ENCODE measurements at places on chromosomes 3 and 15.

DNA sequence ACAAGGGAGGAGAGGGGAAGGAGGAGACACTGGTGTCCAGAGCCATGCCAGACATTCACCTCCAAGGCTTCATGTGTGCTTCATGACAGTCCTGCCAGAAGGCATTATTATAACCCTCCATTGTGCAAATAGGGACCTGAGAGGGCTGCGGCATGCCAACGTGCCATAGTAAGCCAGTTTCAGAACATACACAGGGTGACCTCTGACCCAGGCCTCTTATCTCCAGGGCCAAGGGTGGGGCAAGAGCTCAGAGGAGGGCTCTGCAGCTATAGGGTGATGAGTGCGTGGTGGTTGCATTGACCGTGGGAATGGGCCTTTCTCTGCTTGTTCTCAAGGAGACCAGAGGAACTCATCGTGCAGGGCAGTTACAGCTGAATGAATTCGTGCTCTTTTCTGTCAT lies 9.7 kb upstream of the ACSBG1 start:
- no peak for DNase-seq

- no peak for DNase-seq
Measured at GRCh38 chr3:101633186-101633585, 43.7 kb downstream of the ZBTB11 start.

DNA sequence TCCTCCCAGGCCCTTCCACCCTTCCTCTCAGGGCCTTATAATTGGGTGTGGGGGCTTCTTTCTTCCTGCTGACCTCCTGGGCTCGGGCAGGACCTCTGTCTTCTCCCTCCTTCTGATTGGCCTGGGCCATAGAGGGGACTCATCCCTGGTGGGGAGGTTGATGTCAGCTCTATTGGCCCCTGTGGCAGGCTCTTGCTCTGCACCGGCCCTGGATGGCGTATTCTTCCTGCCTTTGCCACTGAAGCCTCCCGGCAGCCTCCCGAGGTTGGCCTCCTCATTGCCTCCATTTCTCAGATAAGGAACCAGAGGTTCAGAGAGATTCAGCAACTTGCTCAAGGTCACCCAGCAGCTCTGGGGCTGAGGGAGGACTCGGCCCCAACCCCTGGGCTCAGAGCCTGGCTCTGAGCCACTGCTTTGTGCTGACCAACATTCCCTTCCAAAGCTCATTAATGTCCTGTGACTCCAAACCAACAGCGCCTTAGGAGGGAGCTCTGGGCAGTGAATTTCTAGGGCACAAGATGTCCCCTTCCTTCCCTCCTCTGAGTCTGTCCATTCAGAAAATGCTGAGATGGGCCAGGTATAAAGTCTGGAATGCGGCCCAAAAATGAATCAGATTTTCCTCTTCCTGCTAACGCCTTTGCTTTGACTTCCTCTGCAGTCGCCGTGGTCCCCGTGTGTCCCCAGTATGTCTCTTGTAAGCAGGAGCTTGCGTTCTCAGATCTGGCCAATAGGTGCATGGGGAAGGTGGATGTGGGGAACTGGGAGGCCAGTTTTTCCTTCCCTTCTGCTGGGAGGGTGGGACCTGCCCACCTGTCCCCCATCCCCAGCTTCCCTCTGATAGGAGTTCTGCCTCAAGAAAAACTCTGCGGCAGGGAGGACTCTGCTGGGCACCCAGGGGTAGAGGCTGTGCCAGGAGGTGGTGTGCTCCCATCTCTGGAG lies 74.2 kb downstream of the HMCES start:
- DNase-seq: no peak

- DNase-seq: peak; percentile 30
Measured at GRCh38 chr15:65066001-65066634, 1.7 kb downstream of the RASL12 start.

- no peak for DNase-seq
Measured at GRCh38 chr15:50857763-50858162, 50.7 kb upstream of the AP4E1 start.

DNA sequence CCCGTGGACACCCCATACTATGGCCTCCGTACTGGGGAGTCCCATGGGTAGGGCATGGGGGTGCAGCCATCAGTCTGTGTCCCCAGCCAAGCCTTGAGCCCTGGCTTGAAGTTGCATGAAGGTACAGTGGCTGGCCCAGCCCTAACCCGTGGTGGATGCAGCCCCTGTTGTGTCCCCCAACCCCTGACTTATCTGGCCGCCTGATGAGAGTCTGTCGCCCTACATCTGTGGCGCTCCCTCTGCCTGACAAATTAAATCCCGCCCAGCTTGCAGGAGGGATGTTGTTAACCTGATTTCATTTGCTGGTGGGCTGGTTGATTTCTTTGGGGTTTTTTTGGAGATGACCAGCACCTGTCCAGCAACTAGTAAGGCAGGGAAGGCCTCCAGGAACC lies 186.1 kb downstream of the APBA2 start:
- DNase-seq: no peak

DNA sequence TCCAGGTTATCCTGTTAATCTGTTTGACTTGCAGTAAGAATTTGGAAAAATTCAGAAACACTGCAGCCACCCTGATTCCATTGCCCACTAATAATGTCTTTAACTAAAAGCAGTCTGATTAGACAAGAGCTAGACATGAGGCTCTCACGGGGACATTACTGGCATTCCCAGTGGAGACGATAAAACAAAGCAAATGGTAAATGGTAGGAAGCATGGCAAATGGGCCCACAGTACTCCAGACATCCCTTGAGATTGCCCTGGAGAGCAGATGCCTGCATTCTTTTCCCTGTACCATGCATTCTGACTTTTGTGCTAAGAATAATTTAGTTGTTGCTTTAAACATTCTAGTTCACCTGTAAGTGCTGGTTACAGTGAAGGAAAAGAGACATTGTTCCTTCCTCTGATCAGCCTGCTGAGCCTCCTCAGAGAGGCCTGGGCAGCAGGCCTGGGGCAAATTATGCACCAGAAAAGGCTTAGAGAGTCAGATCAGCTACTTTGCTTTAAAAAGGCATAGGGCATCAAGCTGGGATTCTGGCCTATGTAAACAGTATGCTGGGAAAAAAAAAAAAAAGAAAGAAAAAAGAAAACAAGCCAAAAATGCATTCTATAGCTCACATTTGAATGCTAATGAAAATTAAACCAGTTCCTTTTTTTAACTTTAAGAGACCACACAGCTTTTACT lies 204.6 kb downstream of the GABRG3 start:
- no peak for DNase-seq

GRCh38 chr3:37943631-37944314 lies 46.8 kb upstream of the VILL start:
- DNase-seq: no peak

DNA sequence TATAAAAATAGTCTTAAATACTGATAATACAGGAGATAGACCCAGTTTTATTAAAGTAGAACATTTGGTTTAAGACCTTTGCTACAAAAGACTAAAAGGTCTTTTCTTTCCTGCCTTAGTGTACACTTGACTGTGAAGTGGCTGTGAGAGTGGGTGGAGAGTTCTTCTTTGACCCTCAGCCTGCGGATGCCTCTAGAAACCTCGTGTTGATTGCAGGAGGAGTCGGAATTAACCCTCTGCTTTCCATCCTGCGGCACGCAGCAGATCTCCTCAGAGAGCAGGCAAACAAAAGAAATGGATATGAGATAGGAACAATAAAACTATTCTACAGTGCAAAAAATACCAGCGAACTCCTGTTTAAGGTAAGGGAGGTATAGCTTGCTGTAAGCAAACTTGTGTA lies 36.5 kb downstream of the OXNAD1 start:
- DNase-seq: peak; percentile 23

GRCh38 chr3:25938566-25939325 lies 148.9 kb downstream of the OXSM start:
- no peak for DNase-seq

DNA sequence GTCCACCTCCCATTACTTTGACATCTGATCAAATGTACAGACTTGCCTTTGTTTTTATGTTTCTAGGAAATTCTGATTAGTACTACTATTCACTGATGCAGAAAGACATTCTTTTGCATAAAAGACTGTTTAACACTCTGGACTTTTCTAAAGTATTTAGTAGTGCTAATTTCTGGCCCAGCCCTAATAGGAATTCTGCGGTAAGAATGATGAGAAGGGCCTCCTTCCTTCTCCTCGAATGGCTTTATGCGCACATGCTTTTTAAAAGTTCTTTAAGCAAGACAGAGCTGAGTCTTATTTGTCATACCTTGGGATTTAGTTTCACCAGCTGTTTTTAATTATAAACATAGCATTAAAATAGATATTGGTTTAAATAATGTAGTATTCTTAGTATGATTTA lies 192.3 kb upstream of the RBMS3 start:
- no peak for DNase-seq

DNA sequence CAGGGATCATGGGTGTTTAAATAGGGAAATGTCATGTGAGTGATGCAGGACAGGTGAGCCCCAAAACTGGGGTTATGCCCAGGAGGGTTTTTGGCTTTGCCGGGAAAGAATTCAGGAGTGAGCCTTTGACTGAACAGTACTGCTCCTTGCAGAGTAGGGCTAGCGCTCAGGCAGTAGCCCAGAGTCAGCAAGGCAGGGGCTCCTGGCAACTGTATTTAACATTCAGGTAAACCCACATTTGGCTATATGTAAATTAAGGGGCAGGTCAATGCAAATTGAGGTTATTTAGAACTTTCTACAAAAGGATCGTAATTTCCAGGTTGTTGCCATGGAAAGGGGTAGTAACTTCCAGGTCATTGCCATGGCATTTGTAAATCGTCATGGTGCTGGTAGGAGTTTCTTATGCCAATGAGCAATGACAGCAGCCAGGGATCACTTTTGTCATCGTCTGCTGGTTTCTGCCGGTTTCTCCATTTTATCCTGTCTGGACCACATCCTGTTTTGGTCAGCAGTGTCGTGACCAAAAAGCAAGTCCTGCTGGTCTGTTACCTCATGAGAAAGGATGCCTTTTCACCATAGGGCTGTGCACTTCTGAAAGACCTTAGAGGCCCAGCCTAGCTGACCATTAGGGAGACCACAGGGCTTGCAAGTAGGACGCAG lies 24.3 kb downstream of the MTHFS start:
- DNase-seq: no peak

DNA sequence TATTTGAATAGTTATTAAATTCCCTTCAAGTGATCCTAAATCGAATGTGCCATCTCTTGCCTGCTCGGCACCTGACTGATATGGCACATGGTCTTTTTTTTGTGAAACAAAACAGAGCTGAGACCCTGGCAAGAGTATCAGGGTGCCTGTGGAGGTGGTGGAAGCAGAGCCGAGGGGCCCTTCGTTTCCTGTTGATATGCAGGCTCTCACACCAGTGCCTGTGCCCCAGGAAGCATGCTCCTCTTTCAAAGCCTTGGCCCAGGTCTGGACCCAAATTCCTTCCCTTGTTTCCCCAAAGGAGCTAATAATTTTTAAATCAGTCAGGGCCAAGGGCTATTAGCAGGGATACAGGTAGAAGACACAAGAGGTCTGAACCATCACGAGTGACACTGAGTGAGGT lies 21.5 kb upstream of the MRPS22 start:
- DNase-seq: no peak
